Breast epithelium (tissue), 4 donors: ENCODE measurements at places on chromosomes 2 and 18. TPM values are rescaled to one million over a fixed set of nuclear protein-coding genes. Genes with fewer than 3 reads are reported as not detected.

The ATRAID gene
- total RNA-seq, result 146 TPM

DNA sequence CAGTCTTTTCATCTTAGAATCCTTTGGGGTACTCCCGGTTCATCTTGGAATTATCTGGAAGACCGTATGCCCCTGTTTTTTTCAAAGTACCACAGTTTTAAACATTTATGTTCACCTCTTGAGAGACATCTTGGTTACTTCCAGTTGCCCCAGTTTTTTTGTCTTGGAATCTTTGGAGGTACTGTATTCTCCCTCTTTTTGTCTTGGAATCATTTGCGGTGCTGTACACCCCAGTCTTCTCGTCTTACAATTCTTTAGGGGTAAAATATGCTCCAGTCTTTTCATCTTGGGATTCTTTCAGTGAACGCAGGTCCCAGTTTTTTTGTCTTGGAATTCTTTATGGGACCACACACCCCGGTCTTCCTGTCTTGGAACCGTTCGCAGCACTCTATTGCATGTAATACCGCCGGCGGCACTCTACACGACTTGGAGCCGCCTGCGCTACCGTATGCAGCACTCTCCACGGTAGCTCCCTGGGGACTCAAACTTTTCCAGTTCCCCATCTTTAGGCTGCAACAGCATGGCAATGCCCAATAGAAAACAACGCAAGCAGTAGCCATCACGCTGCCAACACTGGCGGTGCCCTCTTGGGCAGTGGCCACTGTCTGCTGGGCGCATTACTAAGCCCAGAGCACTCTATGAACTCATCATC lies 21.2 kb upstream of the ZDBF2 start:
- H3K4me3 ChIP-seq, result no peak overlapping the region
- H3K27ac ChIP-seq, result no peak overlapping the region
- H3K27me3 ChIP-seq, result no peaks in the 10 kb centered on the region
- no peak for DNase-seq
- H3K4me1 ChIP-seq, result no peaks in the 10 kb centered on the region

DNA sequence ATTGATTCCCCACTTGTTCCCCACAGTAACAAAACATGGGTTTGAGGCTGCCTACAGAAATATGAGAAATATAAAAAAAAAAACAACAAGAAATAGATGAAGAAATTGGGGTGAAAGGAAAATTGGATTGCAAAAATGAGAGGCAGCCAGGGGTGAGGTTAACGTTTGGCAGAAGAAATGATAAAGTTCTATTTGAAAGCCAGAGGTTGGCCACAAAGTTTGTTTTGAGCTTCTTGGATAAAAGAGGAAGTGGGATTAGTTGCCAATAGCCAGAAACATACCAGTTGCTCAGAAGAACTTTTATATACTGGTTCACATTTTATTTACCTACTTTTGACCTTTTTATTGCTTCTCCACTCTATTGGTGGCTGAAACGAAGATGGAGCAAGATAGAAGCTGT lies 67.5 kb downstream of the FASTKD2 start:
- no peak for DNase-seq
- no peak overlapping the region for H3K27ac ChIP-seq
- H3K27me3 ChIP-seq, result no peaks in the 10 kb centered on the region
- H3K4me3 ChIP-seq, result no peak overlapping the region
- H3K36me3 ChIP-seq, result no peaks in the 10 kb centered on the region

- H3K27ac ChIP-seq, result no peak overlapping the region
- H3K4me3 ChIP-seq, result no peak overlapping the region
- no peak for DNase-seq
- peaks cover 25% of the 10 kb centered on the region for H3K27me3 ChIP-seq
Observed at GRCh38 chr18:78559584-78559983, 420.0 kb upstream of the SALL3 start.

- no peak for DNase-seq
- H3K27ac ChIP-seq, result peak overlapping the region; percentile 58
- H3K27me3 ChIP-seq, result no peaks in the 10 kb centered on the region
Observed at GRCh38 chr2:196248467-196249094, 77.2 kb upstream of the STK17B start.

- H3K4me3 ChIP-seq, result no peak overlapping the region
- H3K27me3 ChIP-seq, result no peaks in the 10 kb centered on the region
- H3K4me1 ChIP-seq, result peaks cover 18% of the 10 kb centered on the region
Observed at GRCh38 chr2:237507512-237507911, 20.5 kb downstream of the MLPH start.

The CNTNAP5 gene
- total RNA-seq, result not detected

GRCh38 chr2:150625741-150626140 lies 138.3 kb upstream of the RND3 start:
- no peak overlapping the region for H3K27ac ChIP-seq
- no peaks in the 10 kb centered on the region for H3K36me3 ChIP-seq
- H3K4me1 ChIP-seq, result no peaks in the 10 kb centered on the region
- no peaks in the 10 kb centered on the region for H3K27me3 ChIP-seq

The IL1F10 gene
- total RNA-seq, result not detected

The POMC gene
- 2.8 TPM for total RNA-seq

- peak overlapping the region; percentile 88 for H3K27ac ChIP-seq
- H3K4me3 ChIP-seq, result no peak overlapping the region
- H3K36me3 ChIP-seq, result no peaks in the 10 kb centered on the region
- no peaks in the 10 kb centered on the region for H3K27me3 ChIP-seq
- DNase-seq, result no peak
Observed at GRCh38 chr2:36367895-36368353, 12.3 kb downstream of the CRIM1 start.

GRCh38 chr18:1995041-1995612 lies 576.2 kb downstream of the METTL4 start:
- no peaks in the 10 kb centered on the region for H3K4me1 ChIP-seq
- no peaks in the 10 kb centered on the region for H3K27me3 ChIP-seq
- no peaks in the 10 kb centered on the region for H3K36me3 ChIP-seq
- no peak for DNase-seq
